Fibroblast of skin of right biceps (primary cell): ENCODE measurements at places on chromosomes 3 and 15.

DNA sequence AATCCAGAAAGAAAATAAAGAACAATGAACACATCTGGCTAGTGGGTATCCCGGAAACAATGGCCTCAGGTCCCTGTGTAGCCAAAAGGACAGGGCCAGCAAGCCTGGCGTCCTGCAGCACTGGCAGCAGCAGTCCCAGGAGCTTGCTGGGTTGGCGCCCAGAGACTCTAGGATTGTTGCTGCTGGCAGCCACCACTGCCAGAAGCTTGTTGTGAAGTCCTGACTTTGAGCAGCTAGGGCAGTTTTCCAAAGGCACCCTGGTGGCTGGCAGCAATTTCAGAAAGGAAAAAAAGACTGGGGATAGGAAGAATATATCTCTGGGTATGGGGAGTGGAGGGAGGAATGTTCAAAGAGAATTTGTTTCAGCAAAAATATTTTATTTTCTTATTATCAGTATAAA lies 11.3 kb downstream of the SHQ1 start:
- no peak for DNase-seq

DNA sequence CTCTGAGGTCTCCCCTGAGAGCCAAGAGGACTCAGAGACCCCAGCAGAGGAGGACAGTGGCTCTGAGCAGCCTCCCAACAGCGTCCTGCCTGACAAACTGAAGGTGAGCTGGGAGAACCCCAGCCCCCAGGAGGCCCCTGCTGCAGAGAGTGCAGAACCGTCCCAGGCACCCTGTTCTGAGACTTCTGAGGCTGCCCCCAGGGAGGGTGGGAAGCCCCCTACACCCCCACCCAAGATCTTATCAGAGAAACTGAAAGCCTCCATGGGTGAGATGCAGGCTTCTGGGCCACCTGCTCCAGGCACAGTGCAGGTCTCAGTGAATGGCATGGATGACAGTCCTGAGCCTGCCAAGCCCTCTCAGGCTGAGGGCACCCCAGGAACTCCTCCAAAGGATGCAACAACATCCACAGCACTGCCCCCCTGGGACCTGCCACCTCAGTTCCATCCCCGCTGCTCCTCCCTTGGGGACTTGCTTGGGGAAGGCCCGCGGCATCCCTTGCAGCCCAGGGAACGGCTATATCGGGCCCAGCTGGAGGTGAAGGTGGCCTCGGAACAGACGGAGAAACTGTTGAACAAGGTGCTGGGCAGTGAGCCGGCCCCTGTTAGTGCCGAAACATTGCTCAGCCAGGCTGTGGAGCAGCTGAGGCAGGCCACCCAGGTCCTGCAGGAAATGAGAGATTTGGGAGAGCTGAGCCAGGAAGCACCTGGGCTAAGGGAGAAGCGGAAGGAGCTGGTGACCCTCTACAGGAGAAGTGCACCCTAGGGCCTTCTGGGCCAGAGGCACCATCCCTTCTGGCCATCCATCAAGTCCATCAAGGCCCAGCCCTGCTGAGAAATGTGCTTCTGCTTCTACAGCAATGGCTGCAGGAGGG lies 23.6 kb downstream of the PLEKHO2 start:
- no peak for DNase-seq

DNA sequence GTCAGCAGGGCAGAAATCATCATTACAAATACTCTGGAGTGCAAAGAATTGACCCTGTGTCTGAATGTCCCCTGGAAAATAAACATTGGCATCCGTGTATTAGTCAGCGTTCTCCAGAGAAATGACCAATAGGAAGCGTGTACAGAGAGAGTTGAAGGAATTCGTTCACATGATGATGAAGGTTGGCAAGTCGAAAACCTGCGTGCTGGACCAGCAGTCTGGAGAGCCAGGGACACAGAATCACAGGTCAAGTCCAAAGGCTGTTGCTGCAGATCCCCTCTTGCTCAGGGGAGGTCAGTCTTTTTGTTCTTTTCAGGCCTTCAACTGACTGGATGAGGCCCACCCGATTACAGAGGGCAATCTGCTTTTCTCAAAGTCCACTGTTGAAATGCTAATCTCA lies 16.6 kb downstream of the GP9 start:
- DNase-seq = no peak

GRCh38 chr3:84439476-84439875 lies 519.3 kb upstream of the CADM2 start:
- DNase-seq = no peak

DNA sequence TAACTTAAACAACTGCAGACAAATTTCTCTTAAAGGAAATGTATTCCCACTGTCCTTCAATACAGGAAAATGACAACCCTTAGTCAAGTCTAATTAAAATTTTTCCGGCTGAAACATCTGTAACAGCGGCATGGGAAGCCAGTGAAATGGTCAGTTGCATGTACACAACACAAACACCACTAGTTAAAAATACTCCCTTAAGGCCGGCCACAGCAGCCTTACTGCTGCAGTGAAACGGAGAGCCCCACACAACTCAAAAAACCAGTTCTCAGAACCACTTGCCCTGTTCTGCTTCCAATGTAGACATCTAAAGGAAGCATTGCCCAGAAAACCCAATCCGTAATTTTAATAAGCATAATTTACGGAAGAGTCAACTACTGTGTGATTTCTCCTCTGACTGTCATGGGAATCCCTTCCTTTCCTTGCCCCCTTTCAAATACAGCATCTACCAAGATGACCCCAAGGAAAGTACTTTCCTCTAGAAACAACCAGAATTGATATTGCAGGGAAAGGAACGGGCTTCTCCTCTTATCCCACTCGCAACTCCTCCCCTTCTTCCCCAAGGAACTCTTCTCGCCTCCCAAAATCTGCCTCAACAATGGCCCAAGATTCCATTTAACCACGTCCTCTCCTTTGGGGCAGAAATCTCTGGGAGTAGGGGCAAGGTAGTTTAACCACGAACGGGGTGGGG lies 1.6 kb downstream of the FBN1 start:
- DNase-seq = no peak

GRCh38 chr15:91356083-91356482 lies 256.0 kb downstream of the SV2B start:
- DNase-seq = no peak

DNA sequence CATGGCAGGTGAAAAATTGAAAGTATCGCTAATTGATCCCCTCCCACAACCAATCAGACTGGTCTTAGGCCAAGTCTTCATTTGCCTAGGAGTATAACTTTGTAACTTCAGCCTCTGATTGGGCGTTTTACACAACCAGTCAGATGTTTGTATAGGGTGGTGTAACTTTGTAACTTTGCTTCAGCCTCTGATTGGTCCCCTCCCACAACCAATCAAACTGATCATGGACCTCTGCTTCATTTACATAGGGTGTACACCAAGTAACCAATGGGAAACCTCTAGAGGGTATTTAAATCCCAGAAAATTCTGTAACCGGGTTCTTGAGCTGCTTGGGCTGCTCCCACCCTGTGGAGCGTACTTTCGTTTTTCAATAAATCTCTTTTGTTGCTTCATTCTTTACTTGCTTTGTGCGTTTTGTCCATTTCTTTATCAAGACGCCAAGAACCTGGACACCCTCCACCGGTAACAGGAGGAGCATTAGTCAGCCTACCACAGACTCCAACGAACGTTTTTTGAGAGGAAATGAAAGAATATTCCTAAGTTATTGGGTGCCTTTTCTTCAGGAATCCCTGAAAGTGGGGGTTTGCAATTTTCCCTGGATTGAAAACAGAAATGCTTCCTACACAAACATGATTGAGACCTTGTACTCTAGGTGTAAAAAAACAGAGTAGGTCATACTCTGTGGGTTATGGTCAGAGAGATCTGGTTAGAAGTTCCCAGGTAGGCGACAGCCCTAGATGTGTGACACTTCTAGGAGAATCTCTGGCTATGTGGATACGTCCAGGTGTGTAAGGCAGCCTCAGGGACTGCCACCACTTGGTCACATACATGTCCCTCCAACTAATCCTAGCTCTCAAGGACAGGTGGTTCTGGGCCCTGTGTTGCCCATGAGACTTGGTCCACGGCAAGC lies 5.5 kb upstream of the SACM1L start:
- DNase-seq = no peak

DNA sequence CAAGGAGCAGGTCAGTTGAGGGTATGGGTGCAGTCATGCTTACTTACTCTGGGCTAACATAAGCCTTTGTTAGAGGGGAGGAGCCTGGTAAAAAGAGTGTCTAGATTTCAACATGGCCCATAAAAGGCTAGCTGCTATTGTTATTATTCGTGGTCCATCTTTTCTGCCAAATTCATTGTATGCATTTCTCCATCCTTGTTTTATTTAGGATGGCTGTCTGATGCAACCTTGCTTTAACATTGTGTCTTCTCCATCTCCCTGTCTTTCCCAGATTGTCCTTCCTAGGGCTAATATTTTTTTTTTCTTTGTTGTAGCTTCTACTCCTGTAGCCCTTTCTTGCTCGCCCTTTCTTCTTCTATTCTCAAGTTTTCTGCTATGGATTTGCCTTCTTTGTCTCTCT lies 12.6 kb downstream of the RBMS3 start:
- peak; percentile 63 for DNase-seq

- peak; percentile 95 for DNase-seq
Measured at GRCh38 chr3:30227571-30228301, 378.7 kb upstream of the TGFBR2 start.

DNA sequence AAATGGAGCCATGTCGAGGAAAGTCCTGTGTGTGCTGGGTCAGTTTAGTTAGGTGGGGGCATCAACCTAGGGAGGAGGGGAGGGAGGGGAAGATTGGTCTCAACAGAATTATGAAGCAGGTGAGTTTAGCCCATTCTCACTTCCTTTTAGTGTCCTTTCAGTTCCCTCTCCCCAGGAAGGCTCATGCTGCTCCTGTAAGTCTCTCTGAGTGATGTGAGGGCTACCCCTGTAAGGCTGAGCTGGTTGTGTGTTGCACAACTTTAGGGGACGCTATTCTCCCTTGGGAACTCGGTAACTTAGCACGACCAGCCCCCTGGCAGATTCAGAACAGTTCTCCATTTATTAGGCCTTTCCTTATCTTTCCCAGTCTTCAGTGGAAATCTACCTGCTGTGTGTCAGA lies 21.2 kb downstream of the IL5RA start:
- no peak for DNase-seq

GRCh38 chr3:124999317-124999716 lies 56.5 kb downstream of the HEG1 start:
- no peak for DNase-seq

DNA sequence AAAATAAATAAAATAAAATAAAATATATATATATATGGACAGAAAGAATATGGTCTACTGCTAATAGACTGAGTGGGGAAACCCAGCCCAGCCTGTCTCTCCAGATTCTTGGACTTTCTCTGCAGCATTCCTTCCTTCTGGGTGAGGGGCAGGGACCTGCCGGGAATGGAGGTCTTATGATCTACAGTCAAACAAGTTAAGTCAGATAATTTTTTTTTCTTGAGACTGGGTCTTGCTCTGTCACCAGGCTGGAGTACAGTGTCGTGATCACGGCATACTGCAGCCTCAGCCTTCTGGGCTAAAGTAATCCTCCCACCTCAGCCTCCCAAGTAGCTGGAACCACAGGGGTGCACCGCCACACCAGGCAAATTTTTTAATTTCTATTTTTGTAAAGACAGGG lies 33.5 kb upstream of the ZNF774 start:
- no peak for DNase-seq

DNA sequence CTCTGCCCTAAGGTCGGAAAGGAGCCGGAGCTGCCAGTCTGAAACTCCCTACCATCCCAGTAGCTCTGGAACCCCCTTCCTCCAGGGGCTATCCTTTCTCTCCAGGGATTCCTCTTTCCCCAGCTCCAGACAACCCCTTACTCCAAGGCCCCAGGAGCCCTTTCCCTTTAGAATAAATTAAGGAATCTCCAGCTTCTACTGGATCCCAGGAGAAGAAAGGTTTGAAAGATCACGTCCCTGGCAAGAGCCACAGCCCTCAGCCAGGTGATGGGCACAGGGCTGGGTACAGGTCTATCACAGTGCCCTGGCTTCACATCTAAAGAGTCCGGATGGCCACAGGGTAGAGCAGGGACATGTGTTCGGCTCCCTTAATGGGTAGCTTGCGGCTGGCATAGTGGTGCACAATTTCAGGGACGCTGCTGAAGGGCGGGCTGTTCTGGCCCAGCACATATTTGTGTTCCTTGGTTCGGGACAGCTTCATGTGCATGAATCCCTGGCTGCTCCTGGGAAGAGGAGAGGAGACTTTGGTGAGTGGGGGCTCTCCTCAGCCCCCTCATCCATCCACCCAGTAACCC lies 20.0 kb downstream of the SHF start:
- DNase-seq = no peak

- no peak for DNase-seq
Measured at GRCh38 chr3:192399767-192400166, 327.6 kb downstream of the FGF12 start.

DNA sequence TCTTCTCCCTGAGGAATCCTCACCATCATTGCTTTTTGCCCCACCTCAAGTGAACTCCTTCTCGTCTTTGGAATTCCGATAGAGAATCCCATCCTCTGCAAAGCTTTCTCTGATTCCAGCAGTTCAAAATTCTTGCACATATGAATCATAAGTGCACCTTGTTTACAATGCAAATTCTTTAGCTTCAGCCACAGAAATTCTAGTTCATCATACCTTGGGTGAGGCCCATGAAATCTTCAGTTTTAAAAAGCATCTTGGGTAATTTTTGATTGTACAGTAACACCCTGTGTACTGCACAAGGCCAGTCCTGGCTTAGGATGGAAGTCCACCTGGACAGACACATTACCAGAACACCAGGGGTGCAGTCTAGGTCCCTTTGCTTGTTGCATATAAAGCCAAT lies 30.8 kb downstream of the MDFIC2 start:
- DNase-seq = peak; percentile 7

DNA sequence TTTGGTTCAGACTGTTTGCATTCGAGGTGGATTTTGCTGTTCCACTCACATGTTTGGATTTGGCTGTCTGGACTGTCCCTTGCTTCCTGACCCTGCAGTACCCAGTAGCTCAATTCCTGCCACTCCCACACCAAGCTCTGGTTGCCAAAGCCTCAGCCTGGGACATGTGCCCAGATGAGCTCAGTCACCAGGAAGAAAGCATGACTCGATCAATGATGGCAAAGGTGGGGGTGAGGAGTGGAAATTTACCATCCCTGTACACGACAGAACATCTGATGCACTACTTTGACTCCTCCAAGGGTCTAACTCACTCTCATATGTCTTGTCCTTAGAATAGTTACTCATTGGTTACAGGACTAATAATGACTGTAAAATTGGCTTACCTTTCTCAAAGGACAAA lies 45.2 kb downstream of the ZNF385D start:
- DNase-seq = peak; percentile 78

DNA sequence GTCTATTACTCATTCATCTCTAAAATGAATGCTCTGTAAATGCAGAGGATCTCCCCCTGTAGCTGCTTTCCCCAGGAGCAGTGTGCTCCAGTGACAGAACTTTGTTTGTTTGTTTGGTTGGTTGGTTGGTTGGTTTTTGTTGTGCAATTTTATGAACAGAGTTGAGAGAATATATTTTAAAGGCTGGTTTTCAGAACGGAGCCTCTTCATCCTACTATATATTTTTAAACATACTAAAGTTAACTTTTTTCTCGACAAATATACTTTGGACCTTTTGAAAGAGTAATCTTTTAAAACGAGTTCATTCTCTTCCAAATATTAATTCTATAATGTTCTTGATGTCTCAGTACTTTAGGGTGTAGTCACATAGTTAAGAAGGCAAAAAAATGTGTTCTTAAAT lies 20.2 kb downstream of the RYR3 start:
- no peak for DNase-seq

- peak; percentile 39 for DNase-seq
Measured at GRCh38 chr3:16174976-16175901, 759 bp downstream of the GALNT15 start.

GRCh38 chr15:64781299-64781698 lies 5.9 kb upstream of the RBPMS2 start:
- DNase-seq = no peak

GRCh38 chr15:79090487-79091203 lies at the start of gene RASGRF1:
Gene RASGRF1, minus strand, starts transcription at chr15:79090780. Its CDS starts 282 bp downstream, at chr15:79090498.
- peak; percentile 8 for DNase-seq
